ENCODE measurements at places on chromosomes 4 and X.

GRCh38 chr4:68259191-68259590, 13.7 kb upstream of the TMPRSS11B start:
- DNase-seq = no peak

DNA sequence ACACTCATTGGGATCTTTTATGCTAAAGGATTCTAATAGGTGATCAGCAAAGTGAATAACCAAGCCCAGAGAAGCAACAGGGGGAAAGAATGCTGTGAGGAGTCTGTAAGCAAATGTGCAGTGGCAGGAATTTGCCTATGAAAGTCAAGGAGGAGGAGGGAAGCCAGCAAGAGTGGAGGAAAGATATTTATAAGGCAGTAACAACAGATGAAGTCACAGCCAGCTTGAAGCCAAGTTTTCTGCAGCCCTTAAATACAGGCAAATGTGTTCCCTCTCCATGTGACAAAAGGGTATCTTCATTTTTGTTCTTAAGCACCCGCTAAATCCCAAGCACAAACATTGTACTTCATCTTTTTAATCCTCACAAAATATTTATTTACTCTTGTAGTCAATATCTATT, 275.0 kb upstream of the CLNK start:
- DNase-seq = no peak

DNA sequence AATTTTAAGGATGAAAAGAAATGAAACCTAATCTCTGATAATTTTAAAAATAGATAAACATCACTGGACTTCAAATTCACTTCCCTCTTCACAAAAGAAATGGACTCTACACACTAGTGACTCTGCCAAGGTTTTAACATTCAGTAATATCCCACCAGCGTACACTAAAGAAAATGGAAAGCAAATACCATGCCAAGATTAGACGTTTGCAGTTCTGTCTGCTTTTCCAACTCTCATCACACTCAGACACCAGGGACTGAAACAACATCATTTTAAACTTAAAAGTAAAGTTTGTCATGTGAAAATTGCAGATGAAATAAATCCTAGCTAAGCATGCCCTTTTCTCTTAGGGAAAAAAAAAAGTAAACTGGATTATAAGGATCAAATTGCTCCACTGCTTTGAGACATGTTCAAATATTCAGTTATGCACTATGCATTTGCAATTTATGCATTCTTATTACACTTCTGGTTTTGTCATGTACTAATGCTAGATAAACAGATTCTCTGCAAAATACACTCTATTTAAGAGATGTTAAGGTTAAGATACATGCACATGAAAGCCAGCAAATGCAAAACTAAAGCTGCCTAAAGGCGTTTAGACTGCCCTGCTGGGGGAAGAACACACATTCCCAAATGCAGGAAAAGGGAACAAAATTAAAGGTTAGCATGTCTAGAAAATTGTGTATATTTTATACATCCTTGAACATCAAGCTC, 534.4 kb upstream of the EPHA5 start:
- DNase-seq = no peak

GRCh38 chr4:181008164-181008563, 1235.0 kb upstream of the TENM3 start:
- no peak for DNase-seq

DNA sequence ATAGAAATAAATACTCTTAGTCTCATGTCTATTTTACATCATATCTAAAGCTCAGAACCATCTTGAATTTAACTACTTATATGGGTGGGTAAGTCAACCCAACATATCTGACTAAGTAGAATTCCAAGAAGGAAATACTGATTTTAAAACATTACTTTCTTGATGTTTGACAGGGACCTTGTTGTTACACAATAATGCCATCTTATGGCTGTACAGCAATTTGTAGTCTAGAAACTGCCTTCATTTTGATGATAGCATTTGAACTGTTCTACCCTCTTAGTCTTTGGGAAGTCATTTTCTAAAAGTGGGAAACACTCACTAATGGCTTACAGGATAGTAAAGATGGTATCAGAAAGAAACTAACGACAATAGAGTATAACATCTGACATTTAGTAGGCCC, 929.5 kb downstream of the DMD start:
- DNase-seq = no peak

DNA sequence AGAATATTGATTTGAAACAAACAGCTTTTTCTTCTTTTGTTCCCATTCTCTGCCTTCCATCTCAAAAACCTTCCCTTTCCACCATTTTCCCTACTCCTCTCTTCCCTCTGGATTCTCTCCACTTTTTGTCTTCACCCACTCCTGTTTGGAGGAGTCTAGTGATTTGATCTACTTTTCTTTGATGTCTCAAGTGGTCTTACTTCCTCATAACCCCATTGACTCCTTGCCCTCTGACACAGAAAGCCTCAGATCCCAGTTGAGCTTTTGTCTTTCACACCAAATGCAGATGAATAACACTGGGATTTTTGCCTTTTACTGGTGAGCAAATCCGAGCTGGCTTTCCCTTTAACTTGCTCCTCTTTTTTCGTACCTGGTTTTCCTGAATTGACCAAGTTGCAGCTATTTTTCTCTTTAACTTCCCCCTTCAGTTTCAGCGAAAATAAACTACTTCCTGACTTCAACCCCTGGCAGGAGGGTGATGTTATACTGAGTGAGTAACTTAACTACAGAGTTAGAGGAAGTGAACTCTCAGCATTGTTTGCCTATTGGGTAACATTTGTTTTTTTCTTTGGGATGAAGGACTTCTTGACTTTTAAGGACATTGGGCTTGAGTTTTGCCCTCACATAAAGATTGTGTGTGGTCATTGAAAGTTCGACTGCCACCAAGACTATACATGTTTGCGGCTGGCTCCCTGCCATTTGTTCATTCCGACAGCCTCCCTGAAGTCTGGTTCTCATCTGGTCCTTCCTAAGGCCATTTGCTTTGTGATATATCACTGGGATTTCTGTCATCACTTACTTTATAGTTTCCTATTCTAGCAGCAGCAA, 392.8 kb upstream of the NR3C2 start:
- peak; percentile 56 for DNase-seq

DNA sequence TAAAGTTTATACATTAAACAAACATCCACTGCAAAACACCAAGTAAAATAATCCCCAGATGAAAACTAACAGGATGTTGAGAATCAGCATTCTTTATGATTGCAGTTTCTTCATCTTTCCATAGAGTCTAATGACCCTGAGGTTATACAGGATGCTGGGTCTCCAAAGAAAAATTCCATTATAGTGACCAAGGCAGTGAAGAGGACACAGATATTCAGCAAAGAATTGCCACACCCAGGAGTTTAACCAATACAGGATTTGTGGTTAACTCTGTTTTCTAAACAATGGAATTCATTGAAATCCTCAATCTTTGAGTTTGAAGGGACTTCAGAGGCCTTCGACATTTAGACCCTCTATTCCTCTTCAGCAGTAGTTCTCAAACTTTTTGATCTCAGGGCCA, 76.2 kb upstream of the ESX1 start:
- DNase-seq = peak; percentile 71

DNA sequence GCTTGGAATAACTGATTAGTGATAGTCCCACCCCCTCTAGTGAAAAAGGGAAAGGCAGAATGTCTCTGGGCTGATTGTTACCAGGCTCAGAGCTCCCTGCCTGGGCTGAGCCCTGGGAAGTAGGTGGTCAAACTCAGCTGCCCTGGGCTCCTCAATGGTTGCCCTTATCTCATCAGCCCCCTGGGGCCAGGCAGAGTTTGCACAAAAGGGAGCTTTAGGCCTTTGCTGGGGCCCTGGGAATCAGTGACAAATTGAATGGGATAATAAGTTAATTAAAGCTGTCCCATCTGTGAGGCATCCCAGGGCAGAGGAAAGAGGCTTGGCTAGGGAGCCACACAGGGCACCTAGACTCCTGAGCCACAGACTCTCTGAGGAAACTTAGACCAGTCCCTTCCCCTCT, 89.0 kb downstream of the EFNB1 start:
- no peak for DNase-seq

DNA sequence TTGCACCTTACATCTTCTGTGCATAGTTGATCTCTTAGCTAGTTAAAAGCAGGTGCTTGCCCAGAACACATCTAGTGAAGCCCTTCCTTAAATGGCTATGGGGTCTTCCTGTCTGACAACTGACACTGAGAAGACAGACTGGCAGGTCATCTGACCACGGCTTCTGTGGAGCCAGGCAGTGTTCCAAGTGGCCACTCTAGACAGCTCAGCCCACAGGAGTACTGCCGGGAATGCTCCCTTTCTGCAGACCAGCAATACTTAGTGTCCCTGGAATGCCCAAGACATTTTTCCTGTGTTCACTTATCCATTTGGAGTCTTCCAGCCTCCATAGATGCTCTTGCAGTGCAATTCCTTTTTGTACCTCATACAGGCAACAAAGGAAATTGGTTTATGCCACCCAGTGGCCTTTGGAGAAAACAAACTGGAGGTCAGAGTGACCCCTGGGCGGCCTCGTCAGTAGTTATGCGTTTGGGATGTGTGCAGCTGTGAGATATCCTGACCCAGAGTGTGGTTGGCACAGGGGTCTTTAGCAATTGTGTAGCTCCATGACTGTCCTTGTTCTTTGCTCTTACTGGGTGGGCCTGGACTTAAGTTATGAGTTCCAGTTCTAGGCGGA, 335.5 kb downstream of the ARHGAP10 start:
- DNase-seq = no peak

GRCh38 chr4:169151671-169152070, 119.1 kb downstream of the SH3RF1 start:
- DNase-seq = peak; percentile 49

- DNase-seq = peak; percentile 11
Measured at GRCh38 chr4:124386648-124387047, 325.9 kb downstream of the ANKRD50 start.

GRCh38 chrX:103779141-103779789, 2.6 kb downstream of the PLP1 start:
- DNase-seq = peak; percentile 53

DNA sequence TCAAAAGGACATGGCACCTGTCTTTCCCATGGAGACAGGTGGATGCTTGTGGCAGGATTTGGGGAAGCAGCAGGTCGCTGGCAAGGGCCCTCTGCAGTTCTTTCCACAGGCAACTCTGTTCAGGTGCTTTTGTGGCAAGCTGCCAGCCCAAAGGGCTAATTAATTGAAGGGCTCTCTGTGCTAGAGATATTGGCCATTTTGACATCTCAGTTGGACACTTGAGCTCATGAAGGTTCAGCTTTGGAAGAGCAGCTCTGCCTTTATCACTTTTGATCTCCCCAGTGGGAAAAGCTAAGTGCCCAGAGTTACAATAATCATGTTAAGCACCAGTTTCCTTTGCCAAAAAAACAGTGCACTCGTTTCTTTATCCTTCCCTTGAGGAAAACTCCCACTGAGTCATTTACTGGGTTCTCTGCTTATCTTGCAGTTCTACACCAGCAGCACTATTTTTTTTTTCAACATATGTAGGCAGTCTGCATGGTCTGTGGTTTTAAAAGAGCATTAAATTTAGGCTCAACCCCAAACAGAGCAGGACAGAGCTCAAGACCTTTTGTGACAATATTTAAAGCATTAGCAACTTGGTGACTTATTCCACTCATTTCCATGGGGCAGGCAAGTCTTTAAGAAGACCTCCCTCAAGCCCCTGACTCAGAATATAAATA, 336.4 kb upstream of the RASGEF1B start:
- DNase-seq = no peak

DNA sequence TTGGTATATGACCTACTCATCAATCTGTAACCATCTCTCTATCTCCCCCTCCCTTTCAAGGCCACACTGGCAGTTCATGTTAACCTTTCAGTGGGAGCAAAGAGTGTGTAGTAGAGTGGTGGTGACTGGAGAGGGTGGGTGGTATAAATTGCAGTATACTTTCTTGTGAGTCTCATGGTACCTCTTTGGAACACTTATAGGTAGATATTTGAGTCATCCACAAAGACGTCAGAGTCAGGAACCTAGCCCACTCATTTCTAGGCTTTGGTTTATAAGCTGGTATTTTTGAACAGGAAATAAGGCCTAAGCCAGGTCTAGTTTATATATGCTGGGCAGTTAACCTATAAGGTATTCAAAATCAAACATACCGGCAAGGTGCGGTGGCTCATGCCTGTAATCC, 36.3 kb downstream of the RLIM start:
- no peak for DNase-seq

- peak; percentile 82 for DNase-seq
Measured at GRCh38 chr4:48031802-48032525, 15.4 kb downstream of the NIPAL1 start.

- peak; percentile 61 for DNase-seq
Measured at GRCh38 chrX:40097504-40098263, at the start of gene BCOR. Gene BCOR (minus strand): TSS chrX:40097958. CDS start chrX:40077929, 20,029 bp downstream.

DNA sequence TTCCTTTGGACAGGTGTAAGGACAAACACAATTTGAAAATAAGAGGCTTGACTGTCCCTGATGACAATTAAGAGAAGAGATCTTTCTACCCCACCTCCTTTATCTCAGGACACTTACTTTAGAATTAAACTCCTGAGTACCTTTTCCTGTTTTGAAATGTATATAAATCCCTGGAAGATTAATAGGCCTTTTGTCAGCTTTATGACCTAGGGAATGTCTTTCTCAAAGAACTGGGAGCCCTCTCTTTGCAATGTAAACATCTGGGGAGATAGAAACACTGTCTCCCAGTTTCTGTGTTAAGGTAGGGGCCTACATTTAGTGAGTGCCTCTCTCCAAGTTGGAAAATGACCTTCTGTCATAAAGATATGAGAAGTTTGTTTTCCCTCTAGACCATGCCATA, 31.7 kb downstream of the AGA start:
- DNase-seq = no peak

DNA sequence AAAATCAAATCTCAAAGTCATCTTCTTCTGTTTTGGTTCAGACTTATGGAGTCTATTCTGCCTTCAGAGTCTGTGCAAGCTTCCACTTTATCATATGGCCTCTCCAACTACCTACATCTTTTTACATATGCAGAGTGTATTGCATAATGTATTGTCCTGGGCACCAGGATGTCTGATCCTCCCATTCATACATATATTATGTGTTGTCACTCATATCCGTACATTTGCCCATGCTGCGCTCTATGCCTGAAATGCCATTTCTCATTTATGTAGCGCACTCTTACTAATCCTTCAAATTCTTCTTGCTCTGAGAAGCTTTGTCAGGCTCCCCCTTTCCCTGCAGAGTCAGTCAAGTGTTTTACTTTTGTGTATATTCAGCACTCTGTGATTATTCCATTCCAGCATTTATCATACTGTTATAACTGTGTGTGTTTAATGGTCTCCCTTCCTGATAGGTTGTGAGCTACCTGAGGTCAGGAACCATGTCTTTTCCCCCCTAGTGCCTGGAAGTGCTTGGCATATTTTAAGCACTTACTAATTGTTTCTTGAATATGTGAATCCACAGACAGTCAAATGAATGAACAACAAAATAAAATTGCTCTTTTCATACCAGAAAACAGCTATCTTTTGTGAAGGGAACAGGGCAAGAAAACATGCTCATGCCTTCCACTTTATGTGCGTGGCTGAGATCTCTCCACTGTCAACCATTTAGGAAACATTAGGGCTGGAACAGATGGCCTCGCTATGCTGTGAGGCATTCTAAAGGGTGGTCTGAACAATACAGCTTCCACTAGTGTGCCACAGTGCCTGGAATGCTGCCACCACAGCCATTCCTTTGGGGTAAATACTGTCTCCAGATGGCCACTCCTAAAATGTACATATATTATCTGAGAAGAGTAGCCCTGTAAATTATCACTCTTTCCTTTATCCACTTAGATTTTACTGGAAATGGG, 81.8 kb downstream of the GLUD2 start:
- no peak for DNase-seq

All from cardiac fibroblast (primary cell).